Hematopoietic multipotent progenitor cell treated with erythropoietin and hydrocortisone succinate and interleukin-3 and kit ligand, for 17 days (in vitro differentiated cells): ENCODE measurements at places on chromosomes 6 and 20.

DNA sequence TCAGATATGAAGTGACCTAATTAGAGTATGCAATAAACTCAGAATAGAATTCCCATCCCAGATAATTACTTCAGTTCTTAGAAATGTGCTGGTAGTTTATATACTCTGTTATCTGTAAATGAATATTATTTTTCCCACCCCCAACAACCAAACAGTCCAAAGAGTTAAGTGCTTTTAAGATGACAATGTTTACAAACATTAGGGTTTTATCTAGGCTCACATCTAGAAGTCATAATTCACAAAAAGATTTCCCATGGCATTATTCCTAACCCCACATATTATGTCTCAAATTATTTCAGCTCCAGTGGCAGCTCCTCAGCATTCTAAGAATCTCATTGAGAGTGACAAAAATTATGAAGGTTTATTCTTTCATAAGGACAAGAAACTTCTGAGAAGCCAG is 120.9 kb downstream of the TASP1 start:
- no peak for DNase-seq

DNA sequence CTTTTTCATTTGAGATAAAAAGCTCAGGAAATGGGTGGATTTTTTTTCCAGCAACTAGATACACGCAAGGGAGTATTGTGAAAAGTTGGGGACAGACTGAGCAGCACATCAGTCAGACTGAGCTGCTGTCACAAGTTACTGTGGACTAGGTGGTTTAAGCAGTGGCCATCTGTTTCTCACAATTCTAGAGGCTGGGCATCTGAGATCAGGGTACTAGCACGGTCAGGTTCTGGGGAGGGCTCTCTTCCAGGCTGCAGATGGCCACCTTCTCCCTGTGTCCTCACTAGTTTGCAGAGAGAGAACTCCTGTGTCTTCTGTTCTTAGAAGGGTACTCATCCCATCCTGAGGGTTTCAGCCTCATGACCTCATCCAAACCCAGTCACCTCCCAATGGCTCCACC is 178.3 kb downstream of the SYNDIG1 start:
- no peak for DNase-seq

DNA sequence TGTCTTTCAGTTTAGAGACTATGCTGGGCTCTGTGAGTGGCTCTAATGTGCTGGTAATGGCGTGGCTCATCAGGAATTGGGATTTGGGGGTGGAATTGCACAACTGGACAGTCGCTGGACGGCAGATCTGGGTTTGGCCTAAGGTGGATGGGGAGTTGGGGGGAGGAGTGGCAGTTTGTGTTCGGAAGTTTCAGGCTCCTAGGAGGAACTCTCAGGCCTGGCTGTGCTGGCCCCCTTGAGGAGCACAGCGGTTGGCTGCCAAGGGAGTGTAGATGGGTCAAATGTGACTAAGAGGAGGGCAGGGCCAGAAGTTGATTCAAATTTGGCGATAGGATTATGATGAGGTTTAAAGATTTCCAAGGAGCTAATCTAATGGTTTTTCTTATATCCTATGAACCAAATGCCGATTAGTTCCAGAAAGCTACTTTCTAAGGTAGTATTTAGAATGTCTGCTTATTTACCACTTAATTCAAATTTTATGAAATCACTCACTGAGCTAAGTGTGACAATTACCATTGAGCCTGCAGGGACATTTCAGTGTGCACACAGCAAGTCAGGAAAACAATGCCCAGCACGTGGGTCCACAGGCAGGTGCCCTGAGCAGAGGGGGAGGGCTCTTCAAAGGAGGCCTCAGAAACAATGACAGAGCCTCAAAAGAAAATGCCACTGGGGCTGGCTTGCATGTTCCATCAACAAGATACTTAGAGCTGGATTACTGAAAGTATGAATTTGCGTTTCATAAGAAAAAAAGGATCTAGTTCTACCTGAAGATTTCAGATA is 111.0 kb downstream of the GJA10 start:
- DNase-seq: no peak

DNA sequence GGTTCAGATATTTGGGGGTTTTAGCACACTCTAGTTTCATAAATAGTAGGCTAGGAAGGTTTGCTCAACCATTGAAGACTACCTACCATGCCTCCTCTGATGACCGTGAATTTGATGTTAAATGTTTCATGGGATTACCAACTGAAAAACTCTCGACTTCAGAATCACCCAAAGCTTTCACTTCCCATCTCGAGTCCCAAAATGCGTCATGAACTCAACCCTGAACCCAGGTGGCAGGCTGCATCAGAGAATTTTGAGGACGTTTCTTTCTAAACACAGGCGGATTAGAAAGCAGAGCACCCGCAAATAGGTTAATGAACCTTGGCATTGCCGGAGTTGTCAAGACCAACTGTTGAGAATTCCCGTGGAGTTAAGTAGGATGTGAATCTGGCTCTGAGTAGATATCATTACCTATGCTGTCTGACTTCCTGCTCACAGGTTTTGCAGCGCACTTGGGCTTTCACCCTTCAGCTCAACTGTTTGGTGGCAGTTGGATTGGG is 98.4 kb upstream of the ADTRP start:
- DNase-seq: no peak

GRCh38 chr6:72968704-72969103 is 256.6 kb downstream of the KHDC1L start:
- DNase-seq: no peak

- DNase-seq: no peak
Observed at GRCh38 chr6:147664092-147664491, 155.6 kb downstream of the SAMD5 start.

- DNase-seq: no peak
Observed at GRCh38 chr6:91352878-91353277, 766.0 kb upstream of the MAP3K7 start.

DNA sequence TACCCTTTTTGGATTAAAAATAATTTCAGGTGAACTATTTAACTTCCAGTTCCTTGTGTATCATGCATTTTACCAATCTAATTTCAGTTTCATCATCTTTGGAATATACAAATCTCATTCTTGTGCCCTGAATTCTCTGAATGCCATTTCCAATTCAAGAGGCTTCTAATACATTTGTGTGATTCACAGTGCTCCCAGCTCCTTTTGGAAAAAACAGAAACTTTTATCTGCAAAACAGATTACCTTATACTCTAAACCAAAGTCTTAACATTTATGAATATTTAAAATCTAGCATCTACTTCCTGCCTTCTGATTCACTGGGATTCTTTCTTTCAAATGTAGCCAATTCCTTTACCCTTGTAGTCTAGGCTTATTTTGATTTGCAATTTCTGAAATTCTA is 11.1 kb upstream of the PEX7 start:
- no peak for DNase-seq

DNA sequence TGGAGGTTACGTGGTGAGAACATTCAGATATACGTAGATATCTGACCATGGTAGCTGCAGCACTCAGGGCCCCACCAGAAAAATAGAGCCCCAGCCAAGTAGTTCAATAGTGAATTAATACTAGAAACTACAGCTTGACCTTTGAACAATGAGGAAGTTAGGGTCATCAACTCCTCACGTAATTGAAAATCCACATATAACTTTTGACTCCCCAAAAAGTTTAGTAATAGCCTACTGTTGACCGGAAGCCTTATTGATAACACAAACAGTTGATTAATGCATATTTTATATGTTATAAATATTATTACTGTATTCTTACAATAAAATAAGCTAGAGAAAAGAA is 117.9 kb downstream of the SNX5 start:
- DNase-seq: no peak

DNA sequence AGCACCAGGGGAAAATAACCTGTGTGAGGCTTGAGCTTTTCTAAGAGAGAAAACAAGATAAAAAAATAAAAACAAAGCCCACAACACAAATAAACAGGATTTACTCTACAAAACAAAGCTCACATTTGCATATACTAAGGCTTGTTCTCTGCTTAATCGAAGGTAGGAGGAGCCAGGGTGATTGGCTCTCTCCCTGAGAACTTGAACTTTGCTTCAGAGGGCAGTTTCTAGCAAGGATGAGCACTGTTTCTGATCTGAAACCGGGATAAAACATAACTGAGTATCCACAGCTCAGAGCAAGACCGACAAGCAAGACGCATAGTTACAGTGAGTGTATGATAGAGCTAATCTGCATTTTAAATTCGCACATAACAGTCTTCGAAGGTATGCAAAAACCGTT is 200.6 kb downstream of the PRKN start:
- DNase-seq: no peak

- DNase-seq: no peak
Observed at GRCh38 chr20:10769700-10770099, 95.9 kb upstream of the JAG1 start.

GRCh38 chr6:121395736-121396135 is 39.7 kb upstream of the GJA1 start:
- no peak for DNase-seq

DNA sequence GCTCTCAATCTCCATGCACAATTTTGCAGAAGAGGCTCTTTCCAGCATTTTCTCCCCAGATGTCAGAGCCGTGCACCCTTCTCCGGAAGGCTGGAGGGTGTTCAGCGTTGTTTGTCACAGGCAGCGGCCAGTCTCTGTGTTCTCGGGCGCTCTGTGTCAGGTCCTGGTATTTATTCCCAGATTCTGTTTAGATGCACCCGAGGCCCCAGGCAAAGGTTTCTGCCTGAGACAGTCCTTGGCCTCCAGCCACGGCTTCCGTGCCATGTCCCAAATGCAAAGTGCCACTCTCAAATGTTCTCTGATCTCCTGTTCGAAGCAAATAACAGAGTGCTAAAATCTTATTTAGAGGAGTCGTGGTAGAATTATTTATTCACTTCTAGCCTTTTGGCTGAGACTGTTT is 140.3 kb upstream of the AGPAT4 start:
- no peak for DNase-seq

GRCh38 chr6:135876058-135876457 is 24.6 kb downstream of the PDE7B start:
- DNase-seq: no peak

DNA sequence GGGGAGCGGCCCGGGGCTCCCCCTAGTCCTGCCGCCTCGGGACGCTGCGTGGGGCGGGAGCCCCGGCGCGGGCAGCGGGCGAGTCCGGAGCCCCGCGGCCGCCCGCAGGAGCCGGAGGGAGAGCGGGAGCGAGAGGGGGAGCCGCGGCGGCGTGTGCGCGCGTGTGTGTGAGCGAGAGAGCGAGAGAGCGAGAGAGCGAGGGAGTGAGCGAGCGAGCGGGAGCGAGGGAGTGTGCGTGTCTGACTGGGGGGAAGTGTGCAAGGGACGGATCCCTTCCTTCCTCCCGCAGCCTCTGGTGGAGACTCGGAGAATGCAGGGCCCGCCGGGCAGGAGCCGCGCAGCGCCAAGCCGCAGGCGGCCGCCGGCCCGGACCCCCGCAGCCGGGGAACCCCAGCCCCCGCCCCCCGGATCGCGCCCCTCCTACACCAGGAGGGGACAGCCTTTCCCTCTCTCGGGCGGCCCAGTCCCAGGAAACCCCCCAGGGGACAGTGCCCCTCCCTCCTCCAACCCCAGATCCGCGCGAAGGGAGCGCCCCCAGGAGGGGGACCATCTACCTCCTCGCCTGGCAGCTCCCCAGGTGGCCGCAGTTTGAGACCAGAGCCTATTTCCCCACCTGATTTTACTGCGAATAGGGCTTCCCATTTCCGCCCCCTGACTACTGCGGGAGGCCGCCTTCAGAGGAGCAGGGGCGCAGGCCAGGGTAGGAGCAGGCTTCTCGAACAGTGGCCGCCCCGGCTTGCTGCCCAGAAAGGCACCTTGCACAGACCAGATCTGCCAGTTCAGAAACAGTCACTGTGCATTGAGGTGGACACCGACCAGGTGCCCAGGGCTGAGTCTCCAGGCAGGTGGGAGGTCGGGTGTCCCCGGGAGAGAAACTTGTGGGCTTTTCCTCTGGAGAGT is at the start of gene CDH22:
TSS of gene CDH22 (minus strand) at position 241 of the 900 bp plus-strand sequence. CDS start 57,204 bp downstream, outside the sequence.
- DNase-seq: no peak

DNA sequence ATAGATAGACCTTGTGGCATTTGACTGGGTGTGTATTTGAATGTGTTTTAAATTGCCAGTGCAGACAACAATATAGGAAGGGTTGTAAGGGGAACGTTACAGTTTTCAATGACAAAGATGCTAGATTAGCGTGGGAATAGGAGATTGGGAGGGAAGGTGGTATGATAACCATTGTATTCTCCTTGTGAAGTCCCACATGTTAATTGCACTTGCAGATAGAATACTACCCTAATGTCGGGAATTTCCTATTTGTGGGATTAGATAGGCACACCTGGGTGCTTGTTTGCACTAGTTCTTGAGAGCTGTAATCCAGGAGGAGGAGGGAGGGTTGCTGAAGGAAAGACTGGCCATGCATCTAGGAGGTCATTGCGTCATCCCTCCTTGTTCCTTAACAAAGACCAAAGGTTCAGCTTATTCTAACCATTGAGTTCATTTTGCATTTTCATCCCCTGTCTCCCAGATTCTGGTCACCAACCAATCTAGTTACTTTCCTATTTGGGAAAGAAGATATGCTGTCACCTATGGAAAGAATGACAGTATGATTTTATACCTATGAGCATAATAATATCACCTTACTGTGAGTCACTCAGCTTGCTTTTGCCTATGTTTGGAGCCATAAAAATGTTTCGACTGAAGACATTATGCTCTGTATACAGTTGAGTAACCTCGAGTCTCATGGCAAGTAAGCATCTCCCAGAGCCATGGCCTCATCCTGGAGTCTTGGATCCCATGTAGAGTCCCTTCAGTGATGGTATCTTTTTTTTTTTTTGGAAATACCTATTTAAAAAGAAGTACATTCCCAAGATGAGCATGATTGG is 201.5 kb downstream of the DTNBP1 start:
- DNase-seq: no peak

DNA sequence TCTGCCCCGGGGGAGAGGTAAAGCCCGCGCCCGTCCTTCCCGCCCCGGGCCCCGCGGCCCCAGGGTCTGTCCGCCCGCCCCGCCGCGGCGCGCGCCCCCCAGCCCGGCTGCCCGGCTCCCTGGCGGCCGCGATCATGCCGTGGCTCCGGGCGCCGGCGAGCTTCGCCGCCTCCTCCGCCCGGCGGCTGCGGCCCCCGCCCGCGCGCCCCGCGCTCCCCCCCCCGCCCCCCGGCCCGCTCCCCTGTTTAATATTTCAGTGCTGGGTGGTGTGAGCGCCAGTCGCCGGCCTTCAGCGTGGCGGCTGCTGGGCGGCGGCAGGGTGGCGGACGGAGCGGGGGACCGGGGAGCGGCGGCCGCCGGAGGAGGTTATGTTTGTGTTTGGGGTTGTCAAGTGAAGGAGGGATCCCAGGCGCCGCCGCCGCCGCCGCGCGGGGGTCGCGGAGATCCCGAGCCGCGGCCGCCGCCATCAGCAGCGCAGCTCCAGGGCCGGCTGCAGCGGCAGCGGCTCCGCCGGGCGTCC is at the start of gene HIVEP1:
TSS of gene HIVEP1 (plus strand) at position 275 of the 520 bp plus-strand sequence. CDS start 3,317 bp downstream, outside the sequence.
- DNase-seq: no peak

GRCh38 chr6:30601436-30601814 is 15.6 kb downstream of the PPP1R10 start:
- no peak for DNase-seq
